Stimulated activated memory B cell treated with anti-CD40 and anti-IgM and Interleukin-4, amounts not matched to agents 10 μg/mL and 1 μg/mL and 100 μg/mL, for 72 hours (primary cell): ENCODE measurements at places on chromosomes 5 and 9.

- ATAC-seq, result no peak
- no peak overlapping the region for H3K4me3 ChIP-seq
- H3K27me3 ChIP-seq, result no peaks in the 10 kb centered on the region
- H3K27ac ChIP-seq, result no peak overlapping the region
- H3K4me1 ChIP-seq, result no peaks in the 10 kb centered on the region
Measured at GRCh38 chr9:108913391-108913790, 20.5 kb downstream of the ELP1 start.

- no peak overlapping the region for H3K4me3 ChIP-seq
- no peak for ATAC-seq
- H3K4me1 ChIP-seq, result peaks cover 16% of the 10 kb centered on the region
- H3K36me3 ChIP-seq, result no peaks in the 10 kb centered on the region
Measured at GRCh38 chr5:111528056-111528455, 15.7 kb upstream of the STARD4 start.

DNA sequence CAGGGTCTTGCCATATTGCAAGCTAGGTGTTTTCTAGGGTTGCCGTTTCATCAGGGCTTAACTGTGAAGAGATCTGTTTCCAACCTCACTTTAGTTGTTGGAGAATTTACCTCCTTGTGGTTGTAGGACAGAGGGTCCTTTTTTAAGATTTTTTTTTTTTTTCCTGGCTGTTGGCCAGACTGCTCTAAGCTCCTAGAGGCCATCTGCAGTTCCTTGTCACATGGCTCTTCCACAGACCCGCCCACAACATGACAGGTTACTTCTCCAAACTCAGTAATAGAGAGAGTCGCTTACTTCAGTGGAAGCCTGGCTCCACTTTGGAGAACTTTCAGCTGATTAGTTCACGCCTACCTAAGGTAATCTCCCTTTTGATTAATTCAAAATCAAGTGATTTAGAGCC, 543.7 kb downstream of the DMRTA1 start:
- no peaks in the 10 kb centered on the region for H3K4me1 ChIP-seq
- H3K27me3 ChIP-seq, result no peaks in the 10 kb centered on the region
- H3K36me3 ChIP-seq, result no peaks in the 10 kb centered on the region
- H3K4me3 ChIP-seq, result no peak overlapping the region
- H3K27ac ChIP-seq, result no peak overlapping the region
- ATAC-seq, result no peak

DNA sequence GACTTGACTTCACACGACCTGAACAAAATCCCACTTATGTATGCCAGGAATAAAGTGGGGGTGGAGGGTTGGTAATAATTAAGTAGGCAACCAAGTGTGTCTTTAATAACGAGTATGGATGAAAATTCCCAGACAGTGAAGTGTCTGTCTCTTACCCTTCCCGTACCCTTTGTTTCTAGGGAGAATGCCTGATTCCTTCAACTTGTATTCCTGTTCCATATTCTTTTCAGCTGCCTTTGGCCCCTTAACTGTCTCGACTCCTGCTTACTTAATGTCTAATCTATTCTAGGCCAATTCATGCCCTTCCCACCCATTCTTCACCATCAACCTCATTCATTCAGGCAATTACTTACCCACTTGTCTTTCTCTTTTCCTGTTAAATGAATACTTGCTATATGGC, 380.5 kb downstream of the RAB3C start:
- H3K4me1 ChIP-seq, result peaks cover 12% of the 10 kb centered on the region
- no peak overlapping the region for H3K4me3 ChIP-seq
- H3K36me3 ChIP-seq, result no peaks in the 10 kb centered on the region
- H3K27me3 ChIP-seq, result peaks cover 7% of the 10 kb centered on the region

- no peak overlapping the region for H3K27ac ChIP-seq
- no peaks in the 10 kb centered on the region for H3K4me1 ChIP-seq
- no peak overlapping the region for H3K4me3 ChIP-seq
Measured at GRCh38 chr5:3010301-3010952, 258.9 kb upstream of the IRX2 start.

- H3K27me3 ChIP-seq, result no peaks in the 10 kb centered on the region
- no peak for ATAC-seq
- no peak overlapping the region for H3K27ac ChIP-seq
Measured at GRCh38 chr9:78923966-78924659, 627.2 kb downstream of the PSAT1 start.

GRCh38 chr5:43006424-43007202, 33.5 kb downstream of the ANXA2R start:
- H3K36me3 ChIP-seq, result no peaks in the 10 kb centered on the region
- H3K4me1 ChIP-seq, result peaks cover 30% of the 10 kb centered on the region
- H3K27me3 ChIP-seq, result peaks cover under 1% of the 10 kb centered on the region

DNA sequence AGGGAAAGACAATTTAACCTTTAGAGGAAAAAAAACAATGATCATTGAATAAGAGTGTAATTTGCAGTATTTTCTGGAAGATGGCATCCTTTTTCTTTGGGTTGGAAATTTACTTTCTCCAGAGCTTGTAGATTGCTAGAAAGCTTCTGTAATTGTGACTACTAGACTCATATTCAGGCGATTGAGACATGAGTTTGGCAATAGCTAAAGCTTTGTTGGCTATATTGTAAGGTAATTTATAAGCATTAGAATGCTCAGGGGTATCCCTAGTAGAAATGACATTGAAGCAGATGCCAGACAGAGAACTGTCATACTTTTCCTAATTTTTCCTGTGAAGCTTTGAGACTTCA, 115.3 kb downstream of the UNC13B start:
- no peaks in the 10 kb centered on the region for H3K36me3 ChIP-seq
- H3K27ac ChIP-seq, result no peak overlapping the region
- no peak overlapping the region for H3K4me3 ChIP-seq
- no peak for ATAC-seq
- peaks cover 29% of the 10 kb centered on the region for H3K4me1 ChIP-seq

DNA sequence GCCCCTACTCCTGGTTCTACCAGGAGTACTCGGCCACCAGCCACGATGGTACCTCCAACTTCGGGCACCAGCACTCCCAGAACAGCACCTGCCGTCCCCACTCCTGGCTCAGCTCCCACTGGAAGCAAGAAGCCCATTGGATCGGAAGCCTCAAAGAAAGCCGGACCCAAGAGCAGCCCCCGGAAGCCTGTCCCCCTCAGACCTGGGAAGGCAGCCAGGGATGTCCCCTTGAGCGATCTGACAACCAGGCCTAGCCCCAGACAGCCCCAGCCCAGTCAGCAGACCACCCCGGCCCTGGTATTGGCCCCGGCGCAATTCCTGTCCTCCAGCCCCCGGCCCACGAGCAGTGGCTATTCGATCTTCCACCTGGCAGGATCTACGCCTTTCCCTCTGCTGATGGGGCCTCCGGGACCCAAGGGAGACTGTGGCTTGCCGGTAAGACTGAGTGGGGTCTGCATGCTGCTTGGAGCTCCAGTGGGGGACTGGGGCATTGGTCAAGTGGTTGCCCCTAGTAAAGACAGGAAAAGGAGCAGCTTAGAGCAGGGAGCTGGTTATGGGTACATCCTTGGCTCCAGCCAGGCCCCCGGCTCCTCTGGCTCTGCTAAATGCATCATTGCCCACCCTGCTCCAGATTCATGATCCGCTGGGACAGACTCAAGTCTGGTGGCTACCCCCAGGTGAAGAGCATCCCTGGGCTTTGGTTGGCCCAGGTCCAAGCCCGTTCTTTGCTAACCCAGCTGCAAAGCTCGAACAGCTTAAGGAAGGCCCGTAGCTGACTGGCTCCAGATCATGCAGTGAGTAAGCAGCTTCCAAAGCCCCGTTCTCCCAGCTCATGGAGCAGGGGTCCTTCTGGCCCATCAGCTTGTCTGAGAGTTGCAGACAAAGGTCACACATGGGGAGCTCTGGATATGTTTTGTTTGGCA, 14.0 kb downstream of the COL27A1 start:
- no peak overlapping the region for H3K4me3 ChIP-seq
- no peak overlapping the region for H3K27ac ChIP-seq

DNA sequence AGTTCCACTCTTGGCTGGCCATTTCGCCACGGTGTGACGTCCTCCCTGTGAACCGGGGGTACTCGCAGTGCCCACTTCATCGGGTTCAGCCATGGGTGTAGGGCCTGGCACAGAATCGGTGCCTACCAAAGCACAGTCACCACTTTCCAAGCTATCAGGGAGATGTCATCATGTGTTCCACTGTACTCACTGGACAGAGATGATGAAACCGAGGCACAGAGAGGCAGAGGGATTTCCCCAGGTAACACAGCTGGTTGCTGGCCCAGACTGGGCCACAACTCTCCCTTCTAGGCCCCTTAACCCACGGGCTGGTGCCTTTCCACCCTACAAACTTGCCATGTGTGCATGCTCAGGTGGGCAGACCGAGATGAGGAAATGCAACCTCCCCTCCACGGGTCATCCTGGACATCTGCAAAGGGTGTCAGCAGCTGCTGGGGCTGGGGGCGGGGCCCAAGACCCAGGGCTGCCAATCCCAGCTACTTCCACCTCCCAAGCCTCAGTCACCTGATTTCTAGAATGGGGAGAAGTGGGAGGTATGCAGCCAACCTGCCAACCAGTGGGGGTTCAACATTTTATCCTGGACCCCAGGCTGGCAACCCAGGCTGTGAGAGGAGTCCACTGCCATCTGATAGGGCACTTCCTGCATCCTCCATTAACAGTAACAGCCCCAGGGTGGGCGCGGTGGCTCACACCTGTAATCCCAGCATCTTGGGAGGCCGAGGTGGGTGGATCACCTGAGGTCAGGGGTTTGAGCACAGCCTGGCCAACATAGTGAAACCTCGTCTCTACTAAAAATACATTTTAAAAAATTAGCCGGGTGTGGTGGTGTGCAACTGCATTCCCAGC, 893 bp upstream of the SH2D3C start:
- peak; percentile 86 for ATAC-seq
- H3K27ac ChIP-seq, result peak overlapping the region; percentile 92
- H3K4me3 ChIP-seq, result peak overlapping the region; percentile 95

DNA sequence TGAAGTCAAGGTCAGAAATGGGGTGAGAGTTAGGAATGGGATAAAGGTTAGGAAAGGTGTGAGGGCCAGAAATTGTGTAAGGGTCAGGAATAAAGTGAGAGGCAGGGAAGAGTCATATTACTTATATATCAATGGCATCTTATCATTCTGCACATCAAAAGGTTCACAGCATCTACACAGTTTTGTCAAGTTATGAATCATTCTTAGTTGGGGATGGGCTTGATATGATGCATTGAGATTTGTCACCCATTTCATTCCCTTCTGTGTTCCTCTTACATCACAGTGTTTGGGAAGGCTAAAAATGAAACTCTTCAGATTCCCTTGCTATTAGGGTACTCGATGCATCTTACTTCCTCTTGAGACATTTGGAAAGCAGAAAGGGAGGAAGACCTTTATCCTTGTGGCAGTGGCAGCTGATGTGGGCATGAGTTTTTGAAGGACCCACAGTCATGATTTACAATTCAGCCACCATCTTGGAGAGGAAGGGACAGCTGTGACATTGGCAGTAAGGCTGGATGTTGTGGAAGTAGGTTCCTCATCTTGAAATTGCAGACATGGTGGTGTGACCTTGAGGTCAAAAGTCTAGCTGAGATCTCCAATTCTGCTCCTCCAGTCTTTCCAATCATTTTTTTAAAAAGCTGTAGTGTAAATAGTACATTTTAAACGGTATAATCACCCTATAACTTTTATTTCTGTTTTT, 24.2 kb upstream of the NPR3 start:
- peaks cover 21% of the 10 kb centered on the region for H3K27me3 ChIP-seq
- H3K4me3 ChIP-seq, result no peak overlapping the region
- no peaks in the 10 kb centered on the region for H3K36me3 ChIP-seq
- H3K4me1 ChIP-seq, result no peaks in the 10 kb centered on the region

DNA sequence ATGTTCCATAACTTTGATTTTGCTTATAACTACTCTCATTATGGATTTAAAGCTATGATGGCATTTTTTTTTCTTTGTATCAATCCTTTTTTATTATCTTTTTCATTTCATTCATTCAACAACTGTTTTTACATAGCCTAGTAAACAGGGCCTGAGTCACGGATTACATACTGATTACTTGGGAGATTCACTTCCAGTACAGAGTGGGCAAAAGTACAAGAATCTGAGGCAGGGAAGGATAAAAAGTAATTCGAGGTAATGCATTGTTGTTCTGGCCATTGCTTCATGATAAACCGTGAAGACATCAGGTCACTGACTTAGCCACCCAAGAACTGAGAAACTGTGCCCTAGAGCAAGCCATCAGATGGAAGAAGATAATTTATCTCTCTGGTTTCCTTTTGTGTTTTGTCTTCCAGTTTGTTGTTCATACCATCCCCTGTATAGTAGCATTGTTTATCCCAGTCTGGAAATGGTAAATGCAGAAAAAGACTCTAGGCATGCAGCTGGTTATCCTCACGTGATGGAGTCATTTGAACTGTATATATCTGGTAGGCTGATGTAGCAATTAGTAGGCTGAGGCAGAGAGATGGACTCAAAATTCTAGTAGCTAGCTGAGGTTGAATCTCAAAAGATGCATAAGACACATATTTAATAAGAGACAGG, 145.6 kb downstream of the CNTLN start:
- H3K27ac ChIP-seq, result no peak overlapping the region
- H3K36me3 ChIP-seq, result no peaks in the 10 kb centered on the region
- no peaks in the 10 kb centered on the region for H3K4me1 ChIP-seq

- H3K36me3 ChIP-seq, result peaks cover 6% of the 10 kb centered on the region
- no peak for ATAC-seq
- H3K4me3 ChIP-seq, result no peak overlapping the region
Measured at GRCh38 chr5:159582756-159583541, 252.7 kb upstream of the IL12B start.

DNA sequence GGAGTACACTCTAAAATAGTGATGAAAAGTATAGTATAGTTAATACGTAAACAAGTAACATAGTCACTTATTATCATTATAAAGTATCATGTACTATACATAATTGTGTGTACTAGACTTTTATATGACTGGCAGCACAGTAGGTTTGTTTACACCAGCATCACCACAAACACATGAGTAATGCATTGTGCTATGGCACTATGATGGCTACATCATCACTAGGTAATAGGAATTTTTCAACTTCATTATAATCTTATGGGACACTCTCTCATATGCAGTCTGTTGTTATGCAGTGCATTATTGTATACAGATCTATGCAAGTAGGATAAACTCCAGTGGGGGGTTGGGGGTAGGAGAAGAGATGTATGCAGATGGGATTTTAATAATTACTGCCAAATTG, 52.7 kb upstream of the ELL2 start:
- no peaks in the 10 kb centered on the region for H3K27me3 ChIP-seq
- H3K27ac ChIP-seq, result no peak overlapping the region
- no peak overlapping the region for H3K4me3 ChIP-seq
